ENCODE measurements at places on chromosomes 6 and 20.

- peak; percentile 69 for DNase-seq
Measured at GRCh38 chr20:55264703-55265239, 740.5 kb downstream of the CBLN4 start.

DNA sequence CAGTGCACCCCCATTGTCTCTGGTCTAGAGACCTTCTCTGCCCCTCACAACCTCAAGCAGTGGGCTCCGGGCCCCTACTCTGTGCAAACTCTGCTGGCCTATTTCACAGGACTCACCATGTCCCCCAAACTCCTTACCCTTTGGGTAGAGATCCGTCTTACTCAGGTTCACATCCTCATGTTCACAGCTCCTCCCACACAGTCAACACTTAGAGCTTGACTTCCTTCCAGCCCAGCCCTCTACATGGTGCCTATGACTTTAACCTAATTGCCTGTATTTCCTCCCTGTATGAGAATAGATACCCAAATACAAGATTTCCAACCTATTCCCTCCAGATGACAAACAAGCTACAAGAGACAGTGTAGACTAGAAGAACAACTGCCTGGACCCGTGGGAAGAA lies 528.6 kb upstream of the JARID2 start:
- no peak for DNase-seq

GRCh38 chr6:168297643-168298042 lies 21.9 kb downstream of the DACT2 start:
- DNase-seq = no peak

DNA sequence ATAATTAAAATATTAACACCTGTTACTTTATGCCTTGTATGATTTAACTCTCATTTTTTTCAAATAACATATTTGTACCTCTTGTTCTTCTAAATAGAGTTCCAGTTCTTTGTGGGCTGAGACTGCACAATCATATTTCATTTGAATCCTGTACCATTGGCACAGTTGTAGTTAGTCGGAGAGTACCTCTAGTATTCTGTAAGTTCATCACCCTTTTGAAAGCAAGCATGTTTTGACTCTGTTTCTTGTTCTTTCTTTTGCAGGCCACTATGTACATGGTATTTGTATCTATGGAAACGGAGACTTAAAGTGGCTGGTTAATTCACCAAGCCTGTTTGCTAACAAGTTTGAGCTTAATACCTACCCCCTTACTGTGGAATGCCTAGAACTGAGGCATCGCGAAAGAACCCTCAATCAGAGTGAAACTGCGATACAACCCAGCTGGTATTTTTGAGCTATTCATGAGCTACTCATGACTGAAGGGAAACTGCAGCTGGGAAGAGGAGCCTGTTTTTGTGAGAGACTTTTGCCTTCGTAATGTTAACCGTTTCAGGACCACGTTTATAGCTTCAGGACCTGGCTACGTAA lies 68.2 kb downstream of the C6orf52 start:
- DNase-seq = no peak

Data from NCI-H1417 (cell line).